Breast epithelium (tissue), 4 donors: ENCODE measurements at places on chromosomes 6 and 20.

- no peak for DNase-seq
These were observed 135.7 kb downstream of the ATXN1 start for GRCh38 chr6:16625291-16626265.

- DNase-seq: no peak
These were observed 157.9 kb upstream of the MARCKS start for GRCh38 chr6:113699239-113699638.

- DNase-seq: no peak
These were observed 18.0 kb downstream of the POLH start for GRCh38 chr6:43593938-43594337.

GRCh38 chr6:15017261-15017660 is 228.6 kb upstream of the JARID2 start:
- DNase-seq: no peak

- DNase-seq: no peak
These were observed 292.2 kb upstream of the JAG1 start for GRCh38 chr20:10965936-10966470.

DNA sequence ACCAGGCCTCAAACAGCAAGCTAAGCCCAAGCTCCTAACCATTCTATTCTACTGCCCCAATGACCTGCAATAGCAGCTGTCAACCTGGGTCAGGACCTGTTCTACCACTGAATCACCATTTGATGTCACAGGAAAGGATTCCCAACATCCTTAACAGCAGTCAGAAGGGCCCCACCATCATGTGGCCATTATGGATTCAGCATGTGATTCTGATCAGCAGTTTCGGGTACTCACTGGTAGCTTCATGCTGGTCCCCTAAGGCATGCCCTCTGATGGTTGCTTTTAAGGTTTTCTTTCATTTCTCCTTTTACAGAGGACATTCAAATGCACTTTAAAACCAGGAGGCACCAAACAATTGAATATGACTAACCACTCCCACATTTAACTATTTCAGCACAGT is 37.3 kb upstream of the MAP7 start:
- no peak for DNase-seq

DNA sequence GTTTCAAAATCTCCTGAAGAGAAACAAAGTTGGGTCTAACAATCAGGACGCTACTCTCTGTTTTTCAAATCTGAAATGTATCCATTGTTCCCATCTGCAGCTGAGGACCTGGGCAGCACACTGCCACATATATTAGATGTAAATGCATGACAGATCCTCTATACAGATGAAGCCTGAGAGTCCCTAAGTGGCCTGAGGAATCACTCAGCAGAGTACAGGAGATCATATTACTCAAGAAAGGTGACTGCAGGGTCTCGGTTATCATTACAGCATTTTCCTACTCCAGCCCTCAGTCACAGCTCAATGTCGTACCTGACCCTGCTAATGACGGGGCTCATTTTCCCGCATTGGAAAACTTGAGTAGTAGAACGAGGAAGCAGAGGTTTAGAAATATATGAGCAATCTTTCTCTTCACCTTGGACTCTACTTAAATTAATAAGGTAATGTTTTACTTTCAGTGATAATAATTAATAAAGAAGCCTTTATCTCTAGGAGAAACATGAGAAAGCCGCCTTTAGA is 256.2 kb upstream of the IRAK1BP1 start:
- DNase-seq: no peak

- DNase-seq: no peak
These were observed 21.6 kb downstream of the OGFRL1 start for GRCh38 chr6:71310261-71310660.
